ENCODE measurements at places on chromosomes 11 and 22. TPM values are rescaled to one million over a fixed set of nuclear protein-coding genes. Genes with fewer than 3 reads are reported as not detected.

Gene TMEM135
- 33.9 TPM for total RNA-seq

DNA sequence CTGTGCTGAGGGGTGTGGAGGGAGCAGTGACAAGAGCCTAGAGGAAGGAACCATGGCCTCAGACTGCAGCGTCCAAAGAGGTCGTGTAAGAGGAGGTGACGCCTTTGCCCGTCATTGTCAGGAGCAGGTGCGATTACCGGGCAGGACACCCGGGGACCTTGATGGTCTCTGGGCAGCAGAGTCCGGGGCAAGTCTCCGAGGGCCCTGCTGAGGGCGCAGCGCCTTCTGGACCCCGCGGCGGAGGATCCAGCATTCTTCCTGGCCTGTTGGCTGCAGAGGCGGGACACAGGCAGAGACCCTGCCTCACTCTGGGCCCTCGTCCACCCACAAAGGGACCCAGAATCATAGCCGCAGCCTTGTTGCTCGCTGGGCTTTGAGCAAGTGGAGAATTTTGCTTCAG, 1168.8 kb downstream of the BRD1 start:
- no peaks in the 10 kb centered on the region for H3K27me3 ChIP-seq
- H3K36me3 ChIP-seq, result no peaks in the 10 kb centered on the region
- no peak overlapping the region for H3K4me3 ChIP-seq
- H3K4me1 ChIP-seq, result no peaks in the 10 kb centered on the region
- H3K27ac ChIP-seq, result no peak overlapping the region
- no peak for DNase-seq

- H3K36me3 ChIP-seq, result no peaks in the 10 kb centered on the region
- H3K27ac ChIP-seq, result no peak overlapping the region
- H3K27me3 ChIP-seq, result no peaks in the 10 kb centered on the region
- no peaks in the 10 kb centered on the region for H3K4me1 ChIP-seq
Observed at GRCh38 chr11:110053848-110054414, 39.3 kb upstream of the ZC3H12C start.

- H3K27ac ChIP-seq, result peak overlapping the region; percentile 9
- H3K27me3 ChIP-seq, result no peaks in the 10 kb centered on the region
- no peak overlapping the region for H3K4me3 ChIP-seq
- H3K36me3 ChIP-seq, result no peaks in the 10 kb centered on the region
Observed at GRCh38 chr11:43925932-43926505, 16.4 kb upstream of the C11orf96 start.

GRCh38 chr22:48897645-48898370, 929.9 kb downstream of the BRD1 start:
- no peak overlapping the region for H3K4me3 ChIP-seq
- DNase-seq, result no peak
- H3K27ac ChIP-seq, result no peak overlapping the region

DNA sequence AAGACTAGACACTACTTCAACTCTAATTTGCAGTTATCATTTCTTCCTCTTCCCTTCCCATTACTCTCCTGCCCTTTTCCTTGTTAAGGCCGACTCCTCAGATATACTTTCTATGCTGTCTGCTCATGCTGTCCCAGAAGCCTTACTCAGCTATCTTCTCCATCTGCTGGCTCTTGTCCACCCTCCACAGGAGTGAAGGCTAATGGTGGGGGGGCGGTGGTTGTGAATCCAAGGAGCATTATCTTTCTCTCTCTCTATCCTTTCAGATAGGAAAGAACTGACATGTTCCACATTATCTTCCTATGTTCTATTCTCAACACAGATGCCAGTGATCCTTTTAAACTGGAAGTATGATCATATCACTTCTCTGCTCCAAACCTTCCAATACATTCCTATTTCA, 37.4 kb downstream of the USP28 start:
- no peaks in the 10 kb centered on the region for H3K4me1 ChIP-seq
- no peak overlapping the region for H3K4me3 ChIP-seq
- DNase-seq, result no peak
- H3K27ac ChIP-seq, result no peak overlapping the region
- peaks cover 3% of the 10 kb centered on the region for H3K36me3 ChIP-seq
- no peaks in the 10 kb centered on the region for H3K27me3 ChIP-seq

- DNase-seq, result no peak
- H3K27ac ChIP-seq, result no peak overlapping the region
- no peak overlapping the region for H3K4me3 ChIP-seq
Observed at GRCh38 chr11:88051396-88051795, 123.8 kb downstream of the RAB38 start.

Data from aorta (tissue), 5 donors.